ENCODE measurements at places on chromosomes 1 and 21. TPM values are rescaled to one million over a fixed set of nuclear protein-coding genes. Genes with fewer than 3 reads are reported as not detected.
A peak's percentile ranks its signal among the peaks of the same experiment; 100 is the strongest.

- DNase-seq, result no peak
- H3K4me1 ChIP-seq, result peaks cover 49% of the 10 kb centered on the region
- peaks cover 13% of the 10 kb centered on the region for H3K36me3 ChIP-seq
- H3K27ac ChIP-seq, result peak overlapping the region; percentile 59
- H3K4me3 ChIP-seq, result no peak overlapping the region
- no peaks in the 10 kb centered on the region for H3K27me3 ChIP-seq
Measured at GRCh38 chr1:232510367-232511110, 119.4 kb downstream of the SIPA1L2 start.

- H3K27ac ChIP-seq, result peak overlapping the region; percentile 66
- no peaks in the 10 kb centered on the region for H3K27me3 ChIP-seq
- H3K4me1 ChIP-seq, result peaks cover 58% of the 10 kb centered on the region
- H3K4me3 ChIP-seq, result no peak overlapping the region
- no peaks in the 10 kb centered on the region for H3K36me3 ChIP-seq
Measured at GRCh38 chr1:225447650-225448089, 19.8 kb upstream of the LBR start.

The IPO13 gene
- 25.9 TPM for total RNA-seq

DNA sequence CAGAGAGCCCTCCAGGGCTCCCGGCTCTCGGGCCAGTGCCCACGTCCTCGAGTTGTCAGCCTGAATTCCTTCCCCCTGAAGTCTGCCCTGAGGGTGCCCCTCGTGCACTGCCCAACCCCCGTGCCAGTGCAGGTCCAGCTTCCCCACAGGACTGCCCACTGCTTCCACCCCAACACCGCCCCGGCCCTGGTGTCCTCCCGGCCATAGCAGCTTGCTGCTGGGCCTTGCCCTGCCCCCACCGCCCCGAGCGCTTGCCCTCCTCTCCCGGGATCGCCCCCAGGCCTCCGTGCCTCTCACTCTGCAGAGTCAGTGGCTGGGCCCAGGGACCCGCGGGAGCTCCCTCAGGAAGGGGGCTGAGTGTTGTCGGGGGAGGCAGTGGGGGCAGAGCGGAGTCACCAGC is 24.1 kb upstream of the ARHGEF16 start:
- H3K27me3 ChIP-seq, result no peaks in the 10 kb centered on the region
- no peak overlapping the region for H3K27ac ChIP-seq
- no peaks in the 10 kb centered on the region for H3K36me3 ChIP-seq
- DNase-seq, result no peak
- H3K4me1 ChIP-seq, result no peaks in the 10 kb centered on the region
- no peak overlapping the region for H3K4me3 ChIP-seq

GRCh38 chr1:52166996-52167753 is 25.3 kb downstream of the ZFYVE9 start:
- no peak overlapping the region for H3K4me3 ChIP-seq
- H3K27me3 ChIP-seq, result no peaks in the 10 kb centered on the region
- DNase-seq, result no peak
- peaks cover 4% of the 10 kb centered on the region for H3K4me1 ChIP-seq
- H3K36me3 ChIP-seq, result no peaks in the 10 kb centered on the region

DNA sequence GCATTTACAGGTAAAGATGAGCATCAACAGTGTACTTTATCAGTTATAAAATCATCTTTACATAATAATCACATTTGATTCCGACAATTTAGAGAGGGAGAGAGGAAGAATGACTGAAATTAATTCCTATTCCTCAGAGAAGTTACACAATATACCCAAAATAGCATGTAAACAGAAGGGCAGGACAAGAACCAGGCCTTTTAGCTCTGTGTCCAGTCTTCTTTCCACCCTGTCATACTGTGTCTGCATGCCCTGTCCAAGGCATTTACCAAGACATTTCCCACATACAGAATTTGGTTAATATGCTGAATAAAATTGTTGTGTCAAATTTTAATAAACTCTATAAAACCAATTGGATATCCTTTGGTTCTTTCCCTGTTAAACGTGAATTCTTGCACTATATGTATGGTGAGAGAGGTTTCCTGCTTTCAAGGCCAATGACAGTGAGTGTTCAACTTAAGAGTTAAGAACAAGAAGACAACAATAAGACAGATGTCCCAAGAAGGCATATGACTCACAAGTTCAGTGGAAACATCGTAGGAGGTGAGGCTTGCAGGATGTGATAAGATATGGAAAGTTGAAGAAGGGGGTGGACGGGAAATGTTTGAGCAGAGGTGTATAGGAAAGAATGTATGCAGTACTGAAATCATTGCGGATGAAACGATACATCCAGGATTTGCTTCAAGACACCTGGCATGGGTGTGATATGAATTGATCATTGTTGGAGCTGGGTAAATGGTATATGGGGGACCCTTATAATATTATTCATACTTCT is 20.8 kb downstream of the LRRC8B start:
- H3K4me1 ChIP-seq, result no peaks in the 10 kb centered on the region
- no peaks in the 10 kb centered on the region for H3K27me3 ChIP-seq

- peak overlapping the region; percentile 100 for H3K27ac ChIP-seq
- H3K27me3 ChIP-seq, result no peaks in the 10 kb centered on the region
- H3K4me1 ChIP-seq, result no peaks in the 10 kb centered on the region
- DNase-seq, result peak; percentile 74
Measured at GRCh38 chr1:234597894-234598293, 12.1 kb downstream of the IRF2BP2 start.

DNA sequence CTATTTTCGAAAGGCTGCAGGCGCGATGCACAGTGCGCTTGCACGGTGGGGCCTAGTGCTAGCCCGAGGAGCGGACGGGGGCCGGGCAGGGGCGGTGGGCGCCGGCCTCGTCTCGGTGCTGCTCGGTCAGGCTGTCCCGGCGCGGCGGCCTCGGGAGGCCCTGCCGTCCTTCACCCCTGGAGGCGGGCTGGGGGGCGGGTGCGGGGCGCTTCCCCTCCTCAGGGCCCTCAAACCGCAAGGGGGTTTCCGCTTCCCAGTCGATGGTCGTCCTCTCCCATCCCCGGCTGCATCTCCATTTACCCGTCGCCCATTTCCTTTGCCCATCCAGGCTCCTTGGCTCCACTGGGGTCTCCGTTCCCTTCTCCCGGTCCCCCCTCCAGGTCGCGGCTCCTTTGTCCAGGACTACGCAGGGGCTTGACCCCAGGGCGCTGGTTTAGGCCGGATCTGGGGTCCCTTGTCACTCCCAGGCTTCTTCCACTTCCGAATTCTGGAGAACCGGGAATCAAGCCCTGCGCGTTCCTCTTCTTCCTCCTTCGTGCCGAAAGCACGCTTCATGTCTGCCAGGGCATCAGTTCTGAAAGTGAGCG is 196.3 kb upstream of the LMO4 start:
- peak overlapping the region; percentile 77 for H3K27ac ChIP-seq
- H3K27me3 ChIP-seq, result no peaks in the 10 kb centered on the region
- no peaks in the 10 kb centered on the region for H3K4me1 ChIP-seq
- H3K36me3 ChIP-seq, result no peaks in the 10 kb centered on the region

The CDA gene
- total RNA-seq, result 6.6 TPM

DNA sequence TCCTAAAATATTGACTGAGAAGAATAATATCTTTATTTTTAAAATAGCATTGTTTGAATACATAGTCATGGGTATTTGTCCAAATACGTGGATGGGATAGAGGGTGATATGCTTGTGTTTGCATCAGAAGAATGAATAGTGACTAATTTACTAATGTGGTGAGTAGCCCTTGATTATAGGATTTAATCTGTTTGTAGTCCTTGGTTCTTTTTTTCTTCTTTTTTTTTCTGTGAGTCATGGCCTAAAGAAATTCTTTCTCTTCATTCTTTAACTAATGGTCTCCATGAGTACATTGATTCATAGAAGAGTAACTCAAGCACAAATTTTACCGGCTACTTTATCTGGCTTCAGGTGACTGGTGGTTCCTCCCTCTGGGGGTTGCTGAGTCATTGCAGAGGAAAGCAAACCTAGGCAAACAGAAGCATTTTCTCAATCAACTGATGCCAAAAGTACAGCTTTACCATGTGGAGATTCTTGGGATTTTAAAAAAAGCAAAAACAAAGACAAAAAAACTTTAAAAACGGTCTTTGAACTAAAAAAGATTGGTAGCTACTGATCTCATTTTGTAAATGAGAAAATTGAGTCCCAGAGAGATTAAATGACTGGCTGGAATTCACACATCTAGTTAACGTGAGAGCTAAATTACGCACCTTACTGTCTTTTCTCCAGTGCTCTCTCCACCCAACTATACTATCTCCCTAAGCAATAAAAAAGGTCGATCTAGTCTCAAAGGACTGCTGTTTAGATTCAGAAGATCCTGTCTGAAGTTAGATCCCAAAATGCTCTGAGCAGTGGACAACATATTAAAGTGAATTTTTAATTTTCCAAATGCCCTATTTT is 40.5 kb downstream of the AK5 start:
- no peak for DNase-seq
- no peak overlapping the region for H3K4me3 ChIP-seq
- H3K36me3 ChIP-seq, result no peaks in the 10 kb centered on the region

The NBPF6 gene
- not detected for total RNA-seq

The ADIPOR1 gene
- total RNA-seq, result 124 TPM

DNA sequence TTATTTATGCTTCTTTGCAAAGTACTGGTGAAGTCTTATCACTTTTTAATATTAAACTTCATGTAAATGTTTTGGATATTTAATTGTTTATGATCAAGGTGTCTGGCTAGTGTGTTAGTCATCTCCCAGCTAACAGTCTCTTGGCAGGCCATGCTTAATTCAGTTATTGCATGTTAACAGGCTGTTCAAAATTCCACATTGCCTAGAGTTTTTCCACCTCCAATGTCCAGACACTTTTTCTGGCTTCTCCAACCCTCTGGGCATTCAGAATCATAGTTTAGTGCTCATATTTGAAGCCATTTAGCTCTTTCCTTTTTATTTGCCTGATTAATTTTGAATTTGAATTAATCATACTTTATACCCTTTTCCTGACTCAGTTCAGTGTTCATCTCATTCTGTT is 69.2 kb downstream of the OLFML2B start:
- peaks cover 13% of the 10 kb centered on the region for H3K4me1 ChIP-seq
- DNase-seq, result no peak
- H3K4me3 ChIP-seq, result no peak overlapping the region
- H3K27ac ChIP-seq, result no peak overlapping the region

The TCP10L gene
- total RNA-seq, result 1.1 TPM

The A3GALT2 gene
- total RNA-seq, result not detected

The OR10X1 gene
- not detected for total RNA-seq

The DCST2 gene
- total RNA-seq, result not detected

DNA sequence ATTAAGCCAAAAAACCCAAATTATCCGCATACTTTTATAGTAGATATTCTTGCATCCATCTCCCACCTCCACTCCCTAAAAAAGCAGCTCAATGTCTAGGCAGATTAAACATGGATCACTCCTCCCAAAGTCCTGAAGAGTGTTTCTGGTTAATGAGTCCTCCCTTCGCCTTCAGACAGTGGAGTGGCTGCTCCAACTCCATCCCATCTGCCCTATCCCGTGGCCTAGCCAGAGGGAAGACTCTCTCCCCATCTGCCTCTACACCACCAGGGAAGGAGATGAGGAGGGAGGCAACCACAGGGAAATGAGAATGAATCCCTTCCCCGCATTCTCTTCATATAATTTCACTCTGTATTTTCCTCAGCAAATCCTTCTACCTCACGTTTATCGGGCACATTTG is 103.8 kb downstream of the SLC45A1 start:
- H3K4me1 ChIP-seq, result no peaks in the 10 kb centered on the region
- H3K4me3 ChIP-seq, result peak overlapping the region; percentile 87
- H3K36me3 ChIP-seq, result peaks cover 39% of the 10 kb centered on the region

The TEX38 gene
- total RNA-seq, result not detected

GRCh38 chr1:21963477-21964217 is 13.2 kb upstream of the CELA3B start:
- no peak overlapping the region for H3K4me3 ChIP-seq
- H3K36me3 ChIP-seq, result no peaks in the 10 kb centered on the region
- peak; percentile 92 for DNase-seq
- no peaks in the 10 kb centered on the region for H3K27me3 ChIP-seq
- H3K4me1 ChIP-seq, result peaks cover 14% of the 10 kb centered on the region
- no peak overlapping the region for H3K27ac ChIP-seq
